ENCODE measurements at places on chromosomes 1 and 21.

DNA sequence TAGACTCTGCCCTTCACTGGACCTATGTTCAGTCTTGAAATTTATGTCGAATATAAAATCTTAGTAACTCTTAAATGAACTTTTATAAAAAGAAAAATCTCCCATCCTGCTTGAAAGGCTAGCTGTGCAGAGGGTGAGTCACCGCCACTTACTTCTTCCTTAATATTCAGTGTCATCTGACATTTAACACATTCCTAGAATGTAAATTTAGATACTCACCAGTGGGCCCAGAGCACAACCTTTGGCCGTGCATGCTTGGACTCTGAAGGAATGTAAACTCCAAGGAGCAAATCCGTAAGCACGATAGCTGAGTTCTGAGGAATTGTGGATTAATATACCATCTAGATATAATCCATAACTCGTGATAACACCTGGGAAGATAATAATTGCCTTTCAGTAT is 403.3 kb downstream of the KCTD3 start:
- DNase-seq: no peak

DNA sequence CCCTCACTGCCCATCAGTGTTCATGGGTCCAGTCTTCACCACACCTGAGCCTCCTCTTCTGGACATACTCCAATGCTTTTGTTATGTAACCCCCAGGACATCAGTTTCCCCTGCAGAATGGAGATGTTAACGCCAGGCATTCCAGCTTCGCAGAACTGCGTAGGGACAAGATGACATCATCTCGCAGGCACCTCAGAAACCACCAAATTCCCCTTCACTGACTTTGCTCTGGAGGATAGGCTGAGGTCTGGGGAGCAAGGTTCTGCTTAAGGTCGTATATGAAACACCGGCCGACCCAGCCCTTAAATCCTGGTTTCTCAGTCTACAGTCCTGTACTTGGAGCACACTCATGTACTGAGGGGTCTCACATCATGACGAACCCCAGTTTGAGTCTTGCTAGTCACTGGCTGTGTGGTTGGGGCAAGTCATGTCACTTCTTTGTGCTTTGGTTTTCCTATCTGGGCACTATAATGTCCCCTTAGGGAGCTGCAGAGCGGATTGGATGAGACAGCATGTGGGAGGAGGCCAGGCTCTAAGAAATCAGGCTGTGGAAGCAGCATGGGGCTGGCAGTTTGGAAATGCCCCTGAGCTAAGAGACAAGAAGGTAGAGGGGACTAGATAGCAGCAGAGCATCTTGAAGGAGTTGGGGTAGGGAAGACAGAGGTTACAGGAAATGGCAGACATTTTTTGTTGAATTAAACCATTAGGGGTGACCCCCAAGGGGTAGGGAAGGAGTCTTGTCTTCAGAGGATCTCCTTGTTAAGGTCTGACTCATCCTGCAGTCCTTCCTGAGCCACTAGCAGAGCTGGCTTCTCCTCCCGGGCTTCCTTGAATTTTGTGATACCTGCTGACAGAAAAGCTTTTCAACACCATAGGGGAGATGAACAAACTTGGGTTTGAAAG is 138.3 kb downstream of the FOXD2 start:
- no peak for DNase-seq

DNA sequence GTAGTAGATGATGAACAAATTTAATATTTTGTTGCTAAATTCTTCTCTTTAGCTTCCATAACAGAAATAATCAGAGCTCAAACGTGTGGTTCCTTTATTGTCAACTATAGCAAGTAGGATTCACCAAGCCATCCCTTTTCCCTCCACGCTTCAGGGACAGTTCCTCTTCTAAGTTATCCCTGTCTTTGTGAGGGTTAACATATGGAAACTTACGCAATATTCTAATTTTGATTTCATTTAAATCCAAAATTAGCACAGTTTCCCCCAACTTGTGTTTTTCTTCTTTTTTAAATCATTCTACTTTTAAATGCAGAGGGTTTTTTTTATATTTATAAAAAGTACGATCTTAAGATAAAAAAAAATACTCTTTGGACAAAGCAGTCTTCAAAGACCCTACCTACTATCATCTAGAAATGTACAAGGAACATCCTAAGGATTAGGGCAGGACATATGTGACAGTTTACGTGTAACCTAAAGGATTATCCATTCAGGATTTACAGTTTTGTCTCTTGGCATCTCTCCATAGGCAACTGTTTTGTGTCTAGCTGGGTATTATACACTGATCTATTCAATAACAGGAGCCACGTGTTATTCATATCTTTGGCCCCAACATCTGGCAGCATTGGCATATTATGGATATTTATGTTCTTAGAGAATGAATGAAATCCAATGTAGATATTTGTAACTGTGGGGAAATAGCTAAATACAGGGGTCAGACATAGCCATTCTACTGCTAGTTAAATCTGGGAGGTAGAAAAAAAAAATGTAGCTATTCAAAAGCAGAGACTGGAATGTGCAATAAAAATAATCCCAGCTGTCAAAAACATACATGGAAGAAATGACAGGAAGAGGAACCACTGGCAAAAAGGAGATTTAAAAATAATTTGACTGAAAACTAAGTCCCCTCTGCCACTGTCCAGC is 272.9 kb downstream of the NEGR1 start:
- no peak for DNase-seq

- no peak for DNase-seq
Measured at GRCh38 chr1:93608187-93609109, 73.2 kb downstream of the BCAR3 start.

DNA sequence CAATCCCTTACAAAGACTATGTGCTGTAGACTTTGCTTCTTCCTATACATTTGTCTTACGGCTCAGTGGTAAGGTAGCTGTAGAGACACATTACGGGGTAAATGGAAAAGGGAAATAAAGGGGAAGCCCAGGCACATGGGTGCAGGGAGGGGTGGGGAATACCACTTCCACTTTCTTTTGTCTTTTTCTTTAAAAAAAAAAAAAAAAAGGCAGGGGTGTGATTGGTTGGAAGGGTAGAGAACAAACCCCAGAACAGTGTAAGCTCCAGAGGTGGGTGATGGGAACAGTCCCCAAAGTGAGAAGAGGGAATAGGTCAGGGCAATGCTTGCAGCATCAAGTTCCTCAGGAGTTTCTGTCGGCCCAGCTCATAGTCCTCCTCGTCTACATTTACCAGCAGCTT is 3.9 kb downstream of the NIT1 start:
- peak; percentile 75 for DNase-seq

GRCh38 chr1:7117399-7118281 is 332.4 kb downstream of the CAMTA1 start:
- no peak for DNase-seq

DNA sequence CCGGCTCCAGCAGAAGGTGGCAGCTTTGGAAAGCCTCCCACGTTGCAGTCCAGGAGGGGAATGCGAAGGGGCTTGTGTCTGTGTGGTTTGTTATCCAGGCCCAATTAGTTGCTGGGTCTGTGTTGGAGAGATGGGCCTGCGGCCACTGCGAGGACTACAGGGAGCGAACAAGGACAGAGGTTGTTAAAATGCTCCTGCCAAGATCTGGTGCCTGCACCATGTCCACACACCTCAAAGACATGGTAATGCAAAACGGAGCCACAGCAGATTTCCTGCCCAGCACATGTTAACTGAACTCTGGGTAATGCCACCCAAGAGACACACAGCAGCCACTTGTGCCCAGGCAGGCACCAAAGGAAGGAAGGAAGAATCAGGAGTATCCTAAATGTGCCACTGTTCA is 18.6 kb downstream of the GRIK3 start:
- no peak for DNase-seq

DNA sequence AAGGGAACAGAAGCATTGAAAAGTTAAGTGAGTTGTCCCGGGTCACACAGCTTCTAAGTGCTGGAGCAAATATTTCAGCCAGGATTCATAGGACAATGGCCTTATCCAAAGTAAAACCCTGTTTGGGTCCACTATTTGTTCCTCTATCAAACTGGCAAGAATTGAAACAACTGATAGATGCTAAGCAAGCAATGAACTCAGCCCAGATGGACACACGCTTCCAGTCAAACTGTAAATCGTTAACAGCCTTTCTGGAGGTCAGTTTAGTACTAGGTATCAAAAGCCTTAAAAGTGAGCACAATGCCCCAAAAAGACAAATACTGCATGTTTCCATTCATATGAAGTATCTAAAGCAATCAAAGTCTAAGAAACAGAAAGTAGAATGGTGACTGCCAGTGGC is 779 bp upstream of the SVBP start:
- DNase-seq: no peak

- no peak for DNase-seq
Measured at GRCh38 chr1:237681210-237681609, 209.5 kb downstream of the ZP4 start.

DNA sequence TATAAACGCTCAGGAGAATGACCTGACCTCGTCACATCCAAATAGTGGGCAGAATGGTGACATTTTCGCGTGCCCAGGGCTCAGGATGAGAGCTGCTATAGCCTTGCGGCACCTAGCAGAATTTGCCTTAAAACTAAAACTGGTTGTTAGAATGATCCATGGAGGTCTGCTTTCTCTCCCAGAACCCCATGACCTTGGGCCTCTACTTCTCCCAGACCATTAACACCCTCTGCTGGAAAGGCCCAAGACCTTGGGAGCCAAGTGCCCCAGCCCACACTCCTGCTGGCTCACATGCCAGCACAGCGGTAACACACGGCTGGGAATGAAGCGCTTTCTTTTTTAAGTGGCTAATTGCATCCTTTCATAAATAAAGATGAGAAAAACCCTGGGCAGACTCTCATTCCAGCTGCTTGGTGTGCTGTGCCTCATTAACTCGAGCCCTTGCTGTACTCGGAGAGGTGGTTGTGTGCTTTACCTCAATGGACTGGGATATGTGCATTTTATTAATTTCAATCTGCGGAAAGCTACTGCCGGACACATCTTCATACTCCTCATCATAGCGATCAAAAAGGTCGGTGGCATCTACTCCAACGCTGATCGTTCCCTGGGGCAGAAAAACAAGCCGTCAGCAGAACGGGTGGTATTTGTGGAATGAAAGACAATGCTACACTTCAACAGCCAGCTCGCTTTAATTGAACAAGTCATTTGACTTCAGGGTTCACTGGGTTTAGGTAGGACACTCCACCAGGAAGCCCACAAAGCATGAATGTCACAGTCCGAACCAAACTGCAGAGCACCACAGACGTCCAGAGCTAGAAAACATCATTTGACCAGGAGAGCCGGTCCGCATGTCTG is 29.0 kb downstream of the THAP3 start:
- DNase-seq: no peak

DNA sequence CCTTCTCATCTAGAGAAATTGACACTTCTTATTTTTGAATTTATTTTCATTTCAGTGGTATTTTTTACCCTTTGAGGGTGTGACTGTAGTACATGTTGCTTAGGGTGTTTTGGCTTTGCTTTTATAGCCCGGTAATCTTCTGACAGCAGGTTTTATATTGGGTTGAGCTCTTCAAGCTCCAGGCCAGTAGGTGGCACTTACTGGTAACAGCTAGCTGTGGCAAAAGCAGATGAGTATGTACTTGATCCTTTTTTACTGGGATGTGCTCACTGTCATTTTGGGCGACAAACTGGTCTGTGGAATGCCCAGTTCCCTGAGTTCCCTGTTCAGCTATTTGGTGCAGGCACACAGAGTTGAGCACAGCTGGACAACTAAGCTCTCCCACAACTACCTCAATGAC is 916.2 kb upstream of the B3GALT2 start:
- DNase-seq: no peak

GRCh38 chr1:218815076-218815475 is 358.6 kb upstream of the LYPLAL1 start:
- DNase-seq: no peak

GRCh38 chr1:17494114-17494729 is 45.3 kb upstream of the ARHGEF10L start:
- peak; percentile 28 for DNase-seq

DNA sequence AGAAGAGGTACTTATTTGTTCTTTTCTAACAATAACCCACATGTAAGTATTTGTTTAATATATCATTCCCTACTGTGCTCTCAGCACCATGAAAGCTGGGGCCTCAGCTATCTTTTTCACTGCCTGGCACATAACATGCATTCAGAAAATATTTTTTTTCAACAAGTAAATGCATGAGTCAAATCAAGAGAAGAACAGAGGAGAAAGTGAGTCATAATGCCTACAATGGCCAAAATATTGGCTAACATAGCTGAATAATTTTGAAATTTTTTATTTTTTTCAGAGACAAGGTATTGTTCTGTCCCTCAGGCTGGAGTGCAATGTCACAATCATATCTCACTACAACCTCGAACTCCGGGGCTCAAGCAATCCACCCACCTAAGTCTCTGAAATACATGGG is 252.2 kb upstream of the ADAMTS5 start:
- no peak for DNase-seq

DNA sequence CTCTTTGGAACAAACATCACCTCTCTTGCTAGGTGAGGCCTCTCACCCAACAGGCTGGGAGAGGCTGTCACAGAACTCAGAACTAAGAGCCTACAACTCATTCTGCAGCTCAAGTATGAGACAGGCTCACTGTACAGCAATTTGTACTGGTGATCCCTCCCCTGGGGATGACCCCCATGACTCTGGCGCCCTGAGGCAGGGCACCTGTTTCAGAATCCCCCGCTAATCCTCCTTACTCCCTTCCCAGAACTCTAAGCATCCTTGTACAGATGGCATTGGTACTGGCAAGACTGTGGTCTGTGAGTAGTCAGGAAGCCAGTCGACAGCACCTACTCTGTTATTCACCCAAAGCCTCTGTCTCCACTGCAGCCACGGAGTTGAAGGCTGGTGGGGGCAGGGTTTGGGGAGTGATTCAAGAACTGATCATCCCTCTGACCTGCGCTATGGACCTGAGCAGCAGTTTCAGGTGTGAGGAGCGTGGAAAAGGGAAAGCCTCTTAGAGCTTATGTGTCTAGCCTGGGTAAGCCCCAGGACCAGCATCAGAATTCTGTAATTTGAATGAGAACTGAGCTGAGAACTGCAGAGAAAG is 655.5 kb downstream of the KIF26B start:
- no peak for DNase-seq

DNA sequence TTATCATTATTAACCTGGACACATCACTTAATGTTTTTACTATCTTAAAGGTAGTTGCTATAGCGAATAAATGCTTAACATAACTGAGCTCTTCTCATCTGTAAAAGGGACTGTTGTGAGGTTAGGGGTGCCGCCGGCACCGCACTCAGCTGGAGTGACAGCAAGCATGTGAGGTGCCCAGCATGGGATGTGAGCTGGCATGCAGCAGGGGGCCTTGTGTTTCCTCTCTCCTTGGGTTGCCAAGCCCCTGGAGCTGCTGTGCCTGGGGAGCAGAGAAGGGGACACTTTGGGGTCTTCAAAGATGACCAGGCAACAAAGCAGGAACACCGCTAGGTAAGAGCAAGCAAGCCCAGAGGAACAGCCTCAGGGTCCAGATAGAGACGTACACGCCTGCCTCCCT is 2.1 kb upstream of the ZC3H12A start:
- DNase-seq: no peak

- DNase-seq: no peak
Measured at GRCh38 chr1:57036641-57037579, 71.1 kb upstream of the C8B start.

- no peak for DNase-seq
Measured at GRCh38 chr1:67973051-67973450, 77.4 kb downstream of the DIRAS3 start.

GRCh38 chr1:56526571-56527174 is 52.7 kb downstream of the PLPP3 start:
- no peak for DNase-seq

GRCh38 chr1:32138965-32139364 is 31.1 kb downstream of the KPNA6 start:
- DNase-seq: no peak

GRCh38 chr1:115865704-115866380 is 24.9 kb upstream of the NHLH2 start:
- peak; percentile 48 for DNase-seq
